NCI-H510A (cell line): ENCODE measurements at places on chromosomes 3 and 15.

DNA sequence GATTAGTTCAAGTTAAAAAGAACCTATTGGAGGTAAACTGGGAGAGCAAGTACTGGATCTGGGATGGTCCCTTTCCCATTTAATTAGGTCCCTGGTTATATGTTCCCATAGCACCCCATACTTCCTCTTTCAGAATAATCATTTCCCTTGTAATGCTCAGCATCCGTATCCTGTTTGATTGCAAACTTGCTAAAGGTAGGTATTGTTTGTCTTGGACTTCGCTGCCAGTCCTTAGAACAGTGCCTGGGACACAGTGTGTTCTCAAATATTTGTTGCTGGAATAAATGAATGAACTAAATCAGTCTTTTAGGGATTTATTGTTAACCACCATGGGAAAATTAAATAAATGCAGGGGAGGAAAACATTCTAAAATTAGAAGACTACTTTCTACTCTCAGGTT lies 299.8 kb downstream of the GRM7 start:
- no peak for DNase-seq

- no peak for DNase-seq
Measured at GRCh38 chr3:151009981-151010380, 37.5 kb upstream of the CLRN1 start.

- DNase-seq = no peak
Measured at GRCh38 chr3:18648159-18648558, 223.0 kb upstream of the SATB1 start.

GRCh38 chr3:169764882-169765612 lies at the start of gene TERC:
Gene TERC, minus strand, starts transcription at chr3:169765060.
- DNase-seq = peak; percentile 90

- no peak for DNase-seq
Measured at GRCh38 chr3:125151916-125152315, 60.6 kb downstream of the SLC12A8 start.

- no peak for DNase-seq
Measured at GRCh38 chr3:124775877-124776276, 45.6 kb downstream of the UMPS start.

GRCh38 chr3:111311709-111312235 lies 230.2 kb upstream of the CD96 start:
- DNase-seq = no peak

- no peak for DNase-seq
Measured at GRCh38 chr15:67022587-67023105, 42.8 kb upstream of the SMAD3 start.

- DNase-seq = no peak
Measured at GRCh38 chr3:79516795-79517194, 251.0 kb downstream of the ROBO1 start.

GRCh38 chr3:31695280-31696008 lies 162.7 kb downstream of the STT3B start:
- no peak for DNase-seq

DNA sequence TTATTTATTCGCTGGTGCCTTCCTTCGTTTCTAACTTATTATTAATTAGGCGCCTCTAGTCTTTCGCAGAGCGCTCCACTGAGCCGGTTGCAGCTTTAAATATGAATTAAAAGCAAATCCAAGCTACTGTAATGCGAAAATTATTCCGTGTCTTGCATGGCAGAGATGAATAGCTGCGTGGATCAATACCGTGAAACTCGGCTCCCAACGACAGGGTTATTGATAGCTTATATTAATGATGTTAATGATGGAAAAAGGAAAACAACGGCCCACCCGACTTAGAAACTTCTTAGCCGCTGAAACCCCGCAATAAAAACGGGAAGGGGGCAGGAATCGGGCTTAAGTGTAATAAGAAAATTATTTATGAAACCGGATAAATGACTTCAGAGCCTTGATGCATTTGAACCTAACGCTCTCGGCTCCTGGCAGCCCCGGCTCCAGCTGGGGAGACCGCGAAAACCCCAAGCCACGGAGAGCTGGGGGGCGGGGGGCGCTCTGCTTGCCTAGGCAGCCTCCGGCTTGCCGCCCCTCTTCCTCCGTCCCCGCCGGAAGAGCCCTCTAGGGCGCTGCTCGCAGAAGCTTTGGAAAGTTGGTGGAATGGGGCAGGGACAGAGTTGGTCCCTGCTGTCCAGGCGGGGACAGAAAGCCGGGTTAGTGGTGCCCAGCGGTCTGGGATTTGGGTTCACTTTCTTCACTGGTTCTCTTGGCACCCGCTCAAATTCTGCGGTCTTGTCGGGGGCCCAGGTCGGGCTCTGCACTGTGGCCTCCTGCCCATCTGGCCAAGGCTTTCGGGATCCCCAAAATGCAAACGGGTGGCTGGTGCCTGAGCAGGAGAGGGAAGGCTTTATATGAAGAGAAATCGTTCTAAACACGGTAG lies 7.7 kb upstream of the ONECUT1 start:
- DNase-seq = no peak

DNA sequence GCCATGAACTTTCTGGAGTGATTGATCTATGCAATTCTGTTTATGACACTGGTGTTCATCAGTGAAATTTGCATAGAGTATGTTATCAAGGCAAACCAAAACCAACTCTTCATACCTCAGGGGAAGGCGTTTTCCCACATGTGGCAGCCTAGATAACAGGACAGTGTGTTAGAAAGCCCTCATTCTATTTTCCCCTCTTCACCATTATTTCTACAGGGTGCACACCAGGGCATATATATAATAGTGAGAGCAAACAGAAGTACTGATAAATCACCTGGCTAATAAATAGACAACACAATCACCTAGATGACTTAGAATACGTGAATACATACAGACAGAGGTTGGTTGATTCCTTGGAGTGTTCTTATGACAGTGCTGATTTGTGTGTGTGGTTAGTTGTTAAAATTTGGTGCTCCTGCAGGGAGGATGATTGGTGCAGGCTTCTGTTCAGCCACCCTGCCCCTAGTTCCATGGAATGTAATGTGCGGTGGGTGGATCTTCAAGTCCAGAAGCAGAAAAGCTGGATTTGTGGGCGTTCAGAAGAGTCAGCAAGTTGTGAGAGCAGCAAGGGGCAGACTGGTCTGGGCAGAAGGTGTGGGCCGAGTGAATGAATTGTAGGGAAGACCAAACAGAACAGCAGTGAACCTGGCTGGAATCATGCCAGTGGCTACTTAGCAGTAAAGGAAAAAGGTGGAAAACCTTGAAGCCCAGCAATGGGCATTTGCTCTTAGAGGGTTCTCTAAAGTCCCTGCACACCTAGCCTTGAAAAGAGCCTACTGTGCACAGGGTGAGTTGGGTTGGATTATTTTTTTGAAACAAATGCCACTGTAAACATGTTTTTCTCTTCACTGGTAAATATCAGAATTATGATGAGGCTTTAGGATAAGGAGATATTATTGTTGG lies 11.7 kb upstream of the RARRES1 start:
- no peak for DNase-seq

DNA sequence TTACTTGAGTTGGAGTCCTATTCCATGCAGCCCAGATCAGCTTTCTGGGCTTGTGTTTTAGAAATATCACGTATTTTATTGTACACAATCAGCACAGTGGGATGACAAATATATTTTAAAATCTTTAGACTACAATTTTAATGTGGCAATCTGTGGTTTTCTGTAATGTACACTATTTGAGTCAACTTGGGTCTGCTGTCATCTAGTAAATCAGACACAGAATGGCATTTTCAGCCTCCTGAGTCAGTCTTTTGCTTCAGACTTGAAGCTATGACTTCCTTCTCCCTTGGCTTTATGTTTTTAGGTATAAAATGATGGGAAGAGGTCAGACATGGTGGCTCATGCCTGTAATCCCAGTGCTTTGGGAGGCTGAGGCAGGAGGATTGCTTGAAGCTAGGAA lies 232.1 kb downstream of the NECTIN3 start:
- no peak for DNase-seq

- DNase-seq = no peak
Measured at GRCh38 chr3:176663387-176663786, 533.9 kb downstream of the TBL1XR1 start.

DNA sequence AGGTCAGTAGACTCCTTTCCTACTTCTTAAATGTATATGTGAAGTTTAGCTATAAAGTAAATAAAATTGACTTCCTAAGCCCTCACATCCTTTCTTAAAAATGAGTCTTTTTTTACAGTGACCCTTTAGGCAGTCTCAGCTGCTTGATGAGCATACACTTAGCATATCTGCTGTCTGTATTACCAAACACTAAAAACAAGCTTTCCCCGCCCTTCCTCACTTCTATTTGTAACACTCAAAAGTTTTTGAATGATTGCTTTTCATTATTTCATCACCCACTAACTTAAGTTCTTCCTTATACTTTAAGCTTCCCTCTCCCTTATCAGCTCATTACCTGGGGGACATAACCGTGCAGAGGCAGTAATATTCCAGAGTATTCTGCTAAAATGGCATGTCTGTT lies 89.4 kb downstream of the PLOD2 start:
- no peak for DNase-seq

DNA sequence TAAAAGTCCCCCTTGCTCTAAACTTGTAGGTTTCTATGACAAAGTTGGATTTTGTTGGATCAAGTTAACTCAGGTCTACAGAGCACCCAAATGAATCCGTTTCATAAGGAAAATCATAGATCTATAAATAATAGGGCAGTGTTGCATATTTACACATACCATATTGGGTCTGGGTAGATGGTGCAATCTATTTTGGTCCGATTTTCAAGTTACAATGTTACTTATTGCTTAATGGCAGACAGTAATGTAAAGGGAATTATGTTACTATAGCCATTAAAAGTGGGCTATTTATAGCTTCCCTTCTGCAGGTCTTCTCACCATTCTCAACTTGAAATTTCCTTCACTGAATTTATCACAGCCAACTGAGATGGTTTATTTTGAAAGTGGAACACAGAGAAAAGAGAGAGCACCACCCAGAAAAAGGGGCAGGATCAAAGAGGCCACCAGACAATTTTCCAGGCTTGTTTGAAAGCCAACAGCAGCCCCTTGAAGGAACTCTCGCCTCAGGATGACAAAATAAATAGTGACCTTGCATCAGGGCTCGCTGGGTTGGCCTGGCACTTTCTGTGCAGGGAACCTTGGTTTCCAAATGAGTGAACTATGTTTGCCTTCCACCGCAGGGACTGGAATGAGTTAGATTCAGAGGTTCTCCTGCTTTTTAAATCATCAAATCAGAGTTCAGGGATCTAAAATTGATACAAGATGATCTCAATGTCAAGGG lies 260.2 kb upstream of the HES1 start:
- DNase-seq = no peak

GRCh38 chr3:15368561-15369135 lies 36.3 kb upstream of the SH3BP5 start:
- no peak for DNase-seq

GRCh38 chr3:62805106-62805505 lies 70.1 kb downstream of the CADPS start:
- DNase-seq = no peak

- no peak for DNase-seq
Measured at GRCh38 chr3:13093687-13094086, 20.5 kb upstream of the IQSEC1 start.

GRCh38 chr15:26628071-26628470 lies 144.8 kb downstream of the GABRB3 start:
- DNase-seq = peak; percentile 6

GRCh38 chr3:139634111-139634635 lies 43.6 kb downstream of the NMNAT3 start:
- DNase-seq = no peak

DNA sequence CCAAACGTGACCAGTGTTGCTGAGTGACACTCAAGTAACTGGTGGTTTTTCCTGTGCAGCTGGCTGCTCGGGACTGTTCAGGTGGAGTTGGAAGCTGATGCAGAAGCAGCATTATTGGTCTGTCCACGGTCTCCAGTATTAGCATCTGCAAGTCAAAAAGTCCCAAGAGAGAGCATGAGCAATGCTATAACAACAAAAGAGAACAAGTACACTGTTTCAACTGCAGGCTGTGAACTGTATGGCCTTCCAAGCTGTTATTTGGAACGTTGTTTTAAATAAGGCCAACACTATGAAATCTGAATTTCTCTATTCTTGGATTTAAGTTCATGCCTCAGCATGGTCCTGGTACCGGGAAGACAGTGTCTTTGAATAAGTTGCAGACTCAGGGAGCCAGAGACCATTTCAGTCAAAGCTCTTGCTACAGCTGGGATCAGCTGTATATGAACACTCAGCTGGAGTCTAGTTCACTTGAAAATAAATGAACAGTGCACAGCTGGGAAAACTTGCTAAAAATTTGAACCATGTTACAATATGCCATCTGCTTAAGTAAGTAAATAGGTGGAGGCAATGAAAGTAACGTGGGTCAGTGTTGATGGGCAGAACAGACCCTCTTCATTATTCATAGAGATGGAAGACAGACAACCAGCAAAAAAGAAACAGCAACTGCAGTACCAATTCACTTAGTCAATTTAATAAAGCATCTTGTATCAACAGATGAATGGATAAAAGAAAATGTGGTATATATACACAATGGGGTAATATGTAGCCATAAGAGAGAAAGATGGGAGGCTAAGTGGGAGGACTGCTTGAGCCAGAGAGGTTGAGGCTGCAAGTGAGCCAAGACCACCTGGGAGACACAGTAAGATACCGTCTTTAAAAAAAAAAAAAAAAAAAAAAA lies 45.1 kb downstream of the NR1I2 start:
- no peak for DNase-seq

GRCh38 chr3:20096135-20096685 lies 56.0 kb downstream of the KAT2B start:
- no peak for DNase-seq

DNA sequence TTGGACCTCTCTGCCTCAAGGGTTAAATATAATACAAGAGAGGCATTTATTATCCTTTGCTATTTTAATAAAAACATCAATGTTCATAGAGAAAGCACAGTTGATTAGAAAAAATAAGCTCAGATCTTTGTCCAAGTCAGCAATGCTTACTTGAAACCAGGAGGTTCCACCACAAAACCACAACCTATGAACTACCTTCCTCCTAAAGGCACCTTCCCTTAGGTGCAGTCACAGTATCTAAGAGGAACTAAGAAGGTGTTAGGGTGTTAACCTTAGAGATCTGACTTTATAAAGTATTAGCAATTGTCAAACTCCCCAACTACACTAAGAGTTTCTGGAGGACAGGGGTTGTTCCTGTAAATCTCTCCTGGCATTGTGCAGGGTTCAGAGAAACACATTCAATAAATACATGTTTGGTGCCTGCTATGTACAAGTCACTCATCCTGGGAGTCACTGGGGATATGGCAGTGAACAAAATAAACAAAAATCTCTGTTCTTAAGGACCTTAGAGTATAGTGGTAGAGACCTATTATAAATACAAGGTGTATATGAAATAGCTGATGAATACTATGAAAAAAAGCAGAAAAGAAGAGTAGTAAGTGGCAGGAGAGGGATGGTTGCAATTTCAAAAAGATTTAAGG lies 208.6 kb downstream of the NFKBIZ start:
- no peak for DNase-seq
